ENCODE measurements at places on chromosomes 5 and 9. TPM values are rescaled to one million over a fixed set of nuclear protein-coding genes. Genes with fewer than 3 reads are reported as not detected.

Gene SPATA31E1
- total RNA-seq: 0.01 TPM

Gene TSLP
- total RNA-seq: not detected

Gene RMRP
- total RNA-seq: 7.0 TPM

Gene SLC45A2
- not detected for total RNA-seq

Gene INSL4
- total RNA-seq: 17.1 TPM

Gene INSL6
- total RNA-seq: not detected

Gene PRRX2
- total RNA-seq: 5.3 TPM

Gene GABRP
- not detected for total RNA-seq

Gene NEUROG1
- total RNA-seq: not detected

Gene PPP3R2
- not detected for total RNA-seq

Gene GPX3
- total RNA-seq: 17.7 TPM

Gene DELE1
- total RNA-seq: 55.7 TPM

Gene SPATA31C1
- not detected for total RNA-seq

Gene GABRB2
- not detected for total RNA-seq

Gene SPATA24
- total RNA-seq: 4.9 TPM

Gene LECT2
- not detected for total RNA-seq

Gene NR2F1-AS1
- total RNA-seq: 2.7 TPM

Gene RAI14
- total RNA-seq: 54.2 TPM

Gene DPYSL3
- total RNA-seq: 18.3 TPM

Gene CNTNAP3
- 8.0 TPM for total RNA-seq

Gene GRIN1
- total RNA-seq: 0.11 TPM

Gene ZFP37
- 1.4 TPM for total RNA-seq

Gene LCNL1
- total RNA-seq: 0.22 TPM

Gene CCDC187
- total RNA-seq: not detected

Gene WDR31
- total RNA-seq: 0.96 TPM

Gene TTC23L
- total RNA-seq: not detected

Gene NUTM2G
- total RNA-seq: not detected

Gene GABBR2
- 0.14 TPM for total RNA-seq

Gene FBN2
- total RNA-seq: 17.6 TPM

Gene ITK
- total RNA-seq: 0.08 TPM

Gene DBH
- not detected for total RNA-seq

Gene CD72
- 0.22 TPM for total RNA-seq

Gene WNT8A
- not detected for total RNA-seq

Gene ADAMTS6
- 0.06 TPM for total RNA-seq

Gene PGM5
- not detected for total RNA-seq

Gene ADGRD2
- total RNA-seq: 0.03 TPM

Gene LHX3
- total RNA-seq: 0.08 TPM

Gene GRIA1
- total RNA-seq: not detected

Gene TPPP
- 6.6 TPM for total RNA-seq

Data from A549 treated with AZD2906 at 1 μM for 4 hours (cell line).